Right cardiac atrium (tissue), 5 donors: ENCODE measurements at places on chromosomes 4 and X.
A peak's percentile ranks its signal among the peaks of the same experiment; 100 is the strongest.

DNA sequence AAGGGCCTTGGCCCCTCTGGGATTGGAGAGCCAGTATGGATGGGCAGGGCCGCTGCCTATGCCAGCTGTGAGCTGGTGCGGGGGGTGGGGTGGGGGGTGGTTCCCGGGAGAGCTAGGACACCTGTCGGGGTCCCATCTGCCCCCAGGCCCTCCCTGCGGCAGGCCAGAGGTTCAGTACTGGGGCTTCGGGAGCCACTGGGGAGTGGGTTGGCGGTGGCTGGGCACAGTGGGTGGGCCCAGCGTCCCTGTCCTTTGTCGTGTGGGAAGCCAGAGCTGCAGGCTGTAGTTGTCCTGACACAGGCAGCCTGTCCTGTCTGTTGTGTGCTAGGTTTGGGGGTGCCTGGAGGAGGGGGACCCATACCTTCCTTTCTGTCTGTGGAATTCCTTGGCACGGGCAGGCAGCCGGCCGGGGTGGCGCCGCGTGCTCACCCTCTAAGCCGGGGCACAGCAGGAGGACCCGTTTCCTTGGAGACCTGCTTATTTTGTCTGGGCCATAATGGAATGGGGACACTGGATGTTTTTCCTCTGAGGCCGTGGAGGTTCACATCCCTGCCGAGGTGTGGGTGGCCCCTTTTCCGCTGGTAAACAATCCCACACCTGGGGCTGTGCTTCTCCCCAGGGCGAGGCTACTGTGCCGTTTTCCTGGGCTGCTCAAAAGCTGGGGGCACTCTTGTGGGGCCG is 14.8 kb downstream of the DOK7 start:
- DNase-seq, result peak; percentile 56

DNA sequence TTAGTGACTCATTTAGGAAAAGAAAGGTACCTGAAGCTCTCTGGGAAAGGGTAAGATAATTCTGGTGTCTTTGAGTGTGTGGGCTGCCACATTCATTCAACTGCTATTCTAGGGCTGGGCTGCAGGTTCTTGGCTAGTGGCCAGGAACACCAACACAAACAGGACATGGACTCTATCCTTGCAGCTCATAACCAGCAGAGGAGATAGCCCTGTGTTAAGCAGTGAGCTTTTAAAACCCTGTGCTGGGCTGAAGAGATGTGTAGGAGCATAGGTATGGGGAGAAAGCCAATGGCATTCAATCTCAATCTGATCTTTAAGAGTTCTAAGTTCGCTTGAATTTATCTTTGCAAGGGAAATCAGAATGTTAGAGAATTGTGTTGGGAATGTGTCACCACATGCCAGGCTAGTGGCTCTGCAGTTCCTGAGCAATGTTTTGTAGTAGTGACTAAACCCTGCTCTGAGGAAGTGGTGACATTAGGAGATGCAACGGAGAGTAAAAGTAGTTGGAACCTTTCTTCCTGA is 39.2 kb downstream of the SGMS2 start:
- peak; percentile 65 for DNase-seq

DNA sequence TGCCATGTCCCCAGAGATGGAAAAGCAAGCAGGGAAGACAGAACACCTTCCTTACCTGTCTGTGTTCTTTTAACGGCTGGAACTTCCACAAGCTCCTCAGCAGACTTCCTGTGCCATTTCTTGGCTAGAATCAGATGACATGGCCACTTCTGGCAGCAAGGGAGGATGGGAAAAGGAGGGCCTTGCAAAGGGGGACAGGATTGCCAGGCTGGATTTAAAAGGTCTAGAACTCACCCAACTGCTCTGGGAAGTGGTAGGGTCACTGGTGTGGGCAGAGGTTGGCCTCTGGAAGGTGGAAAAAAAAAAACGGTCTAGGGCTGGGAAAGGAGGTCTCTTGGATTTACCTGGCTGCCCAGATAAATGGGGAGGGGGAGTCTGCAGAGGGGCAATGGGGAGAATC is 1.6 kb upstream of the USP11 start:
- DNase-seq, result no peak

DNA sequence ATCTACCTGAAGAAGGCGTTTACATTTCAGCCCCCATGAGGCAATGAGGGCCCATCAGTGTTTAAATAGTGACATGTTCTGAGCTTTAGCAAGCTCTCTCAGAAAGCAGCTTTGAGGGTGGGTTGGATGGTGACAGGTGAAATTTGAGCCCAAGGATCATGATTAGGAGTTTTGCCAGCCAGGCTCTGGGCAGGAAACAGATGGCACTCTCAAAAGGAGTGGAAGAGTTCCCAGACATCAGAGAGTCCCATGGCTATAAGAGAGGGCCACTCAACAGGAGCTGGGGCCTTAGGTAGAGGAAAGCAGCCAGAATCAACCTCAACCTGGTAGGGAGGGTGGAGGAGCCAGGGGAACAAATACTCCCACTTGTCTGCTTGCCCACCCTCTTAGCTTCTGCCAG is 499.8 kb downstream of the MID1IP1 start:
- DNase-seq, result no peak

DNA sequence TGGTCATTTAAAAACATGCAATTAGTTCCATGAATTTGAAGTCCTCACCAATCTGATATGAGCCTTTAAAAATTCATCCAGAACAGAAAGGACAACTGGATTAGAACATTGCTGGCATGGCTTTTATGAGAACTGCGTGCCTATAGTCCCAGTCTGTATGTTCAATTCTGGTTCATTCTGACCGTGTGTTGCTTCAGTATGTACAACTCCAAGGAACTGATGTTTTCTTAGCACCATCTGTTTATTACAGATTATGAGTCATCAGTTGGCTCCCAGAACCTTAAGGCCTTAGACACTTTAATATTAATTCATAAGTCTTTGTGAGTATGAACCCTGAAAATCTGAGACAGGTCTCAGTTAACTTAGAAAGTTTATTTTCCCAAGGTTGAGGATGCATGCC is 115.0 kb downstream of the CEP44 start:
- no peak for DNase-seq

- no peak for DNase-seq
Observed at GRCh38 chrX:21974011-21974385, 33.5 kb downstream of the SMS start.

DNA sequence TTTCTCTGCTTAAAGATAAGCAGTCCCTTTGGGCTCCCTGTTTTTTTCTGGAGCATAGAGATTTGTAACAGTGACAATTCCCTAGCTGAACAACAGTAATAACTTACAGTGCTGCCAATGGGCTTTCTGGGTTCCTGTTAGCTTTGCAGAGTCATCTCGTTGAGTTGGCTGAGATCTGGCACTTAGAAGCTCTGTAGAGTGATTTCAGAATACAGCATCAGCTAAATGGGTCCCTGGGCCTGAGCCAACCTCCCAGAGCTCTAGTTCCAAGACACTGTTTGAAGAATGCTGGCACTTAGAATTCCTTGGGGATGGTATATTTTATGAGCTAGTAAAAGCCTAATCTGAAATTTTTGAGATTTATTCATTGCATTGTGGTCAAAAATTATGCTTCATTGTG is 43.5 kb upstream of the SERTM2 start:
- peak; percentile 64 for DNase-seq

DNA sequence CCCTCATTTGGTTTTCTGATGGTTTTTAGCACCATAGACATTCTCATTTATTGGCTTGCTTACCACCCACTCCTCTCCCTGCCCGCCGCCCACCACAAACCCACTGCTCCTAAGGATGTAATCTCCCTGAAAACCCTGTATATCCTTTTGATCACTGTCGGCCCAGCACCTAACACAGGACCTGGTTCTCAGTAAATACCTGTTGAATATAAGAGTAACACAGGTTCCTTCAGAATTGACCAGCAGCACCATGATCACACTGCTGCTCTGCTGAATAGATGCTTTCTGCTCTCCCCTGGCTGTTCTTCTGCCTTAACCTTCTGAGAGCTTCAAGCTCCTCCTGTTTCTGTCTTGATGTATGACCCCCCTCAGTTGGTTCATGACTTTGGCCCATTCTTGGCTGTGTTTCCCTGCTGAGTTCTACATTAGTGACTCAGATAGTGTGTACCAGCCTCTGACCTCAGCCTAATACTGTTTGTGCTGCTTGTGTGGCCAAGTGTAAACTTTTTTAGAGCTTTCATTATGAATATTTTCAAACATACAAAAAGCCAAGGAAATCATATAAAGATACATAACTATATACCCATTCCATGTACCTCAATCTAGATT is 265.3 kb downstream of the FRMPD4 start:
- DNase-seq, result no peak

DNA sequence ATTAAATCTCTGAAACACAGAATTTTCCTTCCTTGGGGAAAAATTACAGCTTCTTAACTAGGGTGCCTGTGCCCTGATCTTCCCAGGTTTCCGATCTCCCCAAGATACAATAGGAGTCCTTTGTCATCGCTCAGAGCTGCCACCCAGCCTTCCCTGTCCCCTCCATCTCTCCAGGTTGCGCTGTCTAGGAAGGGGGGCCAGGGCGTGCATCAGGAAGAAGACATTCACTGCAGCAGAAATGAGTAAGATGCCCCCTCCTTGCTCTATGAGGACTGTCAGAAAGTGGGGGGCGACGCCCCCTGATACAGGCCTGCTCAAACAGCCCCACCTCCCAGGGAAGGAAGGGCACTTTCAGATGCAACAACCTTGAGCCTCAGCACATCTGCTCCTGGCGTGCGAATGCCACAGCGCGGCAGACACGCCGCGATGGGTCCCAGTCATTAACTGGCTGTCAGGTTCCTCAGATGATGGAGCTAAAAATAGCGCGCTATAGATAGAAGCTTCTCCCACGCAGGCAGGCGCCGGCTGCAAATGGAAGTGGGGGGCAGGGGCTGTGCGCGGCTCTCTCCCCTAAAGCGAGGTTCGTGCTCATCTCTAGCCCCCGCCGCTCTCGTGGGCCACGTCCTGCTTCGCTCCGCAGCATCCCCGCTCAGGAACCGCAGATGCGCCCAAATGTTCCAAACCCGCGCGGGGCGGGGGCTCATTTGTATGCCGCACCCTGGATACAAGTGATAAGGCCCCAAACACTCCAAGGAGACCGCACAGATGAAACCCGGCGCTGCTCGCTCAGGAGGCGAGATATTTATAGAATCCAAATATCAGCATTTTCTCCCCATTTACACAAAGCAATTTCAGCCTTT is 57.6 kb upstream of the LGI2 start:
- DNase-seq, result peak; percentile 78

DNA sequence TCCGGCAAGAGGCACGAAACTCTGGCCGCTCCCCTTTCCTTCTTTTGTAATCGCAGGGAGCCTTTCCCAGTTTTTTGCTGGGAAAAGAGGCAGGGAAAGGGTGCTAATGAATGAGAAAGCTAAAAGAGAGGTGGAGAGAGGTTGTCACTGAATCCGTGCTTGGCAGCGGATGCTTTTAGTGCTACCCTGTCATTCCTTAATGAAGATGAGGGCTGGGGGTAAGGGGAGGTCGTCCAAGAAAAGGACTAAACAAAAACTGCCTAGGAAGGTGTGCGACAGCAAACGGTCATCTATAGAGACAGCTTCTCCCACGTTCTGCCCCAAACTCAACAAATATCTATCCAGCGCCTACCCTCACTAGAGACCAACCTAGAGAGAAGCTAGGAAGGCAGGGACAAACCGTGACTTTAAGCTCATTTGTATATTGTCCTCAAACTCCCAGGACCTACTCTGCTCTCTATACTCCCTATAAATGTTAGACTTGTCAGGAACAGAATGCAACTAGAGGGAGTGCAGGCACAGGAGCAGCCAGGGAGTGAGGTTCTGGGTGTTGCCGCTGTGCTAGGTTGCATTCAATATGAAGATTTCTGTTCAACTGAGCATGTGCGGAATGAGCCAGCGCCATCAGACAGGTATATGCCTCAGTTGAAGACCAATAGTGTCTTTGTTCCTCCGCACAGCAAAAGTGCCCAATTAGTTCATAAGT is 777 bp upstream of the CASK start:
- DNase-seq, result peak; percentile 30

- no peak for DNase-seq
Observed at GRCh38 chr4:5755161-5755560, 44.2 kb downstream of the EVC start.

- no peak for DNase-seq
Observed at GRCh38 chrX:13876652-13877051, 59.8 kb upstream of the GPM6B start.

DNA sequence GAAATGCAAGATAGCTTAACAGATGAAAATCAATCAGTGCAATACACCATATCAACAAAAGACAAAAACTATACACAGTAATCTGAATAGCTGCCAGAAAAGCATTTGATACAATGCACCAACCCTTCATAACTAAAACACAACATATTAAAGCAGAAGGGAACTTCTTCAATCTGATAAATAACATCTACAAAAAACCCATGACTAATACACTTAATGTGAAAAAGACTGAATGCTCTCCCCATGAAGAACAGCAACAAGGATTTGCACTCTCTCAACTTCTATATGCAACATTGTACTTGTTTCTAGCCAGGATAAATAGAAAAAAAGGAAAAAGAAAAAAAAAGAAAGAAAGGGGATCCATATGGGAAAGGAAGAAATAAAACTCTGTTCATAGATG is 139.7 kb downstream of the RBM47 start:
- DNase-seq, result no peak

- peak; percentile 8 for DNase-seq
Observed at GRCh38 chr4:174154215-174154854, 129.1 kb downstream of the FBXO8 start.

- DNase-seq, result no peak
Observed at GRCh38 chr4:36712013-36712412, 430.6 kb downstream of the DTHD1 start.

GRCh38 chr4:111992351-111993168 is 152.7 kb upstream of the FAM241A start:
- no peak for DNase-seq

- DNase-seq, result no peak
Observed at GRCh38 chr4:155342142-155342541, 34.6 kb downstream of the MAP9 start.

GRCh38 chr4:154464654-154465053 is 26.9 kb downstream of the DCHS2 start:
- DNase-seq, result no peak

DNA sequence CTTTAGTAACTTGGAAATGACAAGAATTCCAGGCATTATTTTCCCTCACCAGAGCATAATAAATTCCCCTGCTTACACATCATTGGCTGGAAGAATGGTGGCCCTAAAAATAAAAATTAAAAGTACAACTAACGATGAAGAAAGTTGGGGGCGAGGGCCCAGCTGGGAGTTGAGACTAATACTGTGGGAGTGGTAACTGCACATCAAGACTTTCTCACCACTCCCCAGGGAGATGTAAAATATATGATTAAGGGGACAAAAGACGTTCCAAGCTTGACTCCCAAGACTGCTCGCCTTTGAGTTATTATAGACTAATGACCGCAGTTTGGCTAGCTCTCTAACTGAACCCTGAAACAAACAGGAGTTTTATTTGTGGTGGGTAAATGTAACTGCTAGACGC is 30.0 kb downstream of the SMIM31 start:
- no peak for DNase-seq
